ENCODE measurements at places on chromosomes 1 and 21. TPM values are rescaled to one million over a fixed set of nuclear protein-coding genes. Genes with fewer than 3 reads are reported as not detected.

GRCh38 chr1:1348420-1349255 lies 580 bp downstream of the DVL1 start:
- DNase-seq = no peak

DNA sequence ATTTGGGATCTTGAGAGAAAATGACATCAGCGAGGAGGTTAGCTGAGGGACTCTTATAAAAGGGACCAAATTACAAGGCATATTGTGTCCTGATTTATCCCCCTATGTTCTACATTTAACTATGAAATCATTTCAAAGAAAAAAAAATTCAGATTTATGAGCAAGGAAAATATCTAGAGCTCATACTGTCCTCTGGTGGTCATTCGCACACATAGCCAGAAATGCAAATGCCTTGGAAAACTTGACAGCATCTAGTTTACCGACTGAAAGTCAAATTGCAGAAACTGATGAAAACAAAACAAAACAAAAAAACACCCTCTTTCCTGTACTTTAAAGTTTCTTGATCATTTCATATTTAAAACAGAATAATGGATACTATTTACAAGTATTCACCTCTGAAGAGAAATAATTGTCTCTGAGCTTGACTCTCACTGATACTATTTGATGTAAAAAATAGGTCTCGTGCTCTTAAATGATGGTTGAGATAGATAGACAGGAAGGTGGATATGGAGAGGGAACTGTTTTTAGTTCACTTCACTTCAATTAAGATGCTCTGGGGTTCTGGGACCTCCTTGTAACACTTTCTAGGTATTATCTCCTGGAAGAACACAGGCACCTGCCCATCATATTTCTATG lies 253.8 kb downstream of the PCP4 start:
- DNase-seq = no peak

DNA sequence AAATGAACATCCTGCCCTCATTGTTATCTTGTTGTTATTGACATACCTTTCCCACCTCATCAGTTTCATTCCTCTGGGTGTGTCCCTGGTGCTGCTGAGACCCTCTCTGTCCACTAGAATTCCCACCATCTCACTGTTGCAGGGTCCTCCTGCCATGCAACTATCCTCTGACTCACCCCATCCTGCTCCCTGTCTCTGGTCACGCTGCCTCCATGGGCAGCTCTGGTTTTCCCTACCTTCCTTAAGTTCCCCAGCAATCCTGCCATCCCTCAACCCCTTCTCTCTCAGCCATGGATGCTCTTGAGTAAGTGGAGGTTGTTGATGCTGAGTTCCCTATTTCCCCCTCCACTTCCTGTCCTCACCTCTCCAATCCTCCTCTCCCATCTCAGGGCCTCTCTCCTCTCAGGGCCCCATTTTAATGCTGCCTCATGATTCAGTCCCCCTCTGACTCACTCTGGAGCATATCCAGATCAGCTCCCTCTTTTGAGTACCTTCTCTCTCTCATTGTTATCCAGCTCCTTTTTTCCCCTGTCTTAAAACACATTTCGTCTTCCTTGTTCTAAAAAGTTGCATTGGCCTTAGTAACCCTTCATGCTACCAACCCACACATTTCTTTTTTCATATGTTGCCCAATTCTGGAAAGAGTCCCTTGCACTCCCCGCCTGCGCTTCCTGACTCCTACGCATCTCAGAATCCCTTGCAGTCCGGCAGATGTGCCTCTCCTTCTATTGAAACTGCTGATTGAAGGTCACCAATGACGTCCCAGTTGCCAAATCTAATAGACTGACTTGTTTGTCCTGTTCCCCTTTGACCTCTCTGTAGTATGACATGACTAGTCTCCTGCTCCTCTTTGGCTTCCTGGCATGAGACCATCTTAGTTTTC lies 92.0 kb downstream of the CNIH3 start:
- no peak for DNase-seq

DNA sequence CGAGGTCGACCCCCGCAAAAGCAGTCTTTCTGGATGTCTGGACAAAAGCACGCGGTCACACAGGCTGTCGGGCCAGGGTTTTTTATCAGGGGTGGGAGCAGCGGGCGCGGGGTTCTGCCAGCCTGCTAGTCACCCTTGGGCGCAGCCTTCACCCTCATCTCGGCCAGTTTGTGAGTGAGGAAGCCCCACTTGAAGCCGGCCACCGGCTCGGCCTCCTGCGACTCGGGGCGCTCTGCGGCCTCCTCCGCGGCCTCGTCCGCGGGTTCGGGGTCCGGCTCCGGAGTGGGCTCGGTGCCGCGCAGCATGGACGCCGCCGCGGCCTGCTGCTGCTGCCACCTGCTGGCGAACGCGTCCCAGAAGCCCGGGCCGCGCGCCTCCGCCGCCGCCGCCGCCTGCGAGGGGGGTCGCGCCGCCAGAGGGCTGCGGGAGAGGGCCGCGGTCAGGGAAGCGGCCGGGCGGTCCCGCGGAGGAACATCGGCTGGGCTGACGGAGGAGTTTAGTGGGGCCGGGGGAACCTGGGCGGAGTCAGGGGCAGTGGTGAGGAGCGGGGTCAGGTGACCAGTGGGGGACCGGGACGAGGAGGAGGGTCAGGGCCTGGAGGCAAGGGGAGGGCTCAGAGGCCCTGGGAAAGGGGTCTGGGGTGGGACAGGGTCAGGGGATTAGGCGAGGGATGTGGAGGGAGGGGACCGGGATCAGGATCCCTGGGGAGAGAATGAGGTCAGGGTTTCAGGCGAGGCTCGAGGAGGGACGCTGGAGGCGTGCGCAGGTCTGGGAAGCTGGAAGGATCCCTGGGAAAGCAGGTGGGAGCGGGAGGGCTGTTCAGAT lies 4.5 kb downstream of the C1orf232 start:
- DNase-seq = peak; percentile 63

- no peak for DNase-seq
Measured at GRCh38 chr1:157119008-157119407, 19.2 kb downstream of the ETV3 start.

GRCh38 chr1:214010197-214010573 lies 22.4 kb downstream of the PROX1 start:
- DNase-seq = no peak

- no peak for DNase-seq
Measured at GRCh38 chr1:60277269-60277668, 203.7 kb upstream of the C1orf87 start.

- no peak for DNase-seq
Measured at GRCh38 chr21:14554948-14555347, 8.8 kb upstream of the SAMSN1 start.

Gene AMPD1
- not detected for total RNA-seq

Gene FCGR1A
- total RNA-seq = not detected
